T1000 (cell line): ENCODE measurements at places on chromosomes 12 and 14.

- DNase-seq = peak; percentile 33
These were observed 16.0 kb upstream of the ZFP36L1 start for GRCh38 chr14:68808696-68809480.

DNA sequence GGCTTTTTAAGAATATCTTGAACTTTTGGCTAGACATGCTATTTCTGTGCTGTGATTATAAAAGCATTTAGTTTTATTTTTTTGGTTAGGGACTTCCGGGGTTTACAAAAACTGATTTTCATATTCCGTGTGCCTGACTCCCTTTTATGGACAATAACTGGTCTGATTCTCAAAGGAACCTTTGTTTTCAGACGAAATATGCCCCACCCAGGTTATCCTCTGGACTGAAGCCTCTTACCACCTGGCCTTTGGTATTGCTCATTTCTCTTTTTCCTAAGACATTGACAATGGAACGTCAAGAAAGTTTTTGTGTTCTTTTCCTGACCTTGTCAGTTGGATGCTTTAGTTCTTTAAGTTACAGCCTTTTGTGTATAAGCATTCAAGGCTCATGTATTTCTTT is 10.8 kb downstream of the TIGAR start:
- no peak for DNase-seq

DNA sequence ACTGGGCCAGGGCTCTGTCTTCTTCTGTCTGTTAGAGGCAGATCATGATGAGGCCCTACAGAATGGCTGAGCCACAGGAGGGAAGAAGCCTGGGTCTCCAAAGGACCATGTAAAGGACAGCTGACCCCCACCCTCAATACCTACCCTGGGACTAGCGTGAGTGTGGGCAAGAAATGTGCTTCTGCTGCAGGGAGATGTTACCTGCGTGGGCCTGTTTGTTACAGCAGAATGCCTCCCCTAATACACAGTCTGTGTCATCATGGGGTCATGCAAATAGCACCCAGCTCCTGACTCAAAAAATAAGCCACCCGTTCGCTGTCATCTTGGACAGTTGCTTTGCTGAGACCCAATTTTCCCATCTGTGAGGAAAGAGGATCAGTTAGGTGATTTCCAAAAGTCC is 90.6 kb downstream of the CALM1 start:
- DNase-seq = no peak

DNA sequence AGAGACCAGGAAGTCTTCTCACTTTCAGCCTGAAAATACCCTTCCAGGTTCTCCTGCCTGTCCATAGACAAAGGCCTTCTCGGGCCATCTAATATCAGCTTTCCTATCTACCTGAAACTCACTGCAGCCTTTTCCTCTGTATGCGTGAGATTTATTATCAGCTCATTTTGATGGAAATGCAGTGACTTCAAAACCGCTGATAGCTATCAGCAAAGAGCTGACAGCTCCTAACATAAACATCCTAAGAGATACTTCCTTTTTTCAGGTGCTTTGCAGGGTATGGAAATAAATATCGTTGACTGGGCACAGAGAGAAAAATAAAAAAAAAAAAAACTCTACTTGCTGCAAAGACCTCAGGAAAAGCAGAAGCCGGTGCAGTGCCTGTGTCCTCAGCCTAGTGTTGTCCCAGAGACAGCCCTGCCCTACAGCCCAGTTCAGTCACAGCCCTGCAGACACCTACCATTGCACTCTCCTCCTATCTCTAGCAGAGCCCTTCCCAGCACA is 215.0 kb upstream of the EGLN3 start:
- DNase-seq = no peak

DNA sequence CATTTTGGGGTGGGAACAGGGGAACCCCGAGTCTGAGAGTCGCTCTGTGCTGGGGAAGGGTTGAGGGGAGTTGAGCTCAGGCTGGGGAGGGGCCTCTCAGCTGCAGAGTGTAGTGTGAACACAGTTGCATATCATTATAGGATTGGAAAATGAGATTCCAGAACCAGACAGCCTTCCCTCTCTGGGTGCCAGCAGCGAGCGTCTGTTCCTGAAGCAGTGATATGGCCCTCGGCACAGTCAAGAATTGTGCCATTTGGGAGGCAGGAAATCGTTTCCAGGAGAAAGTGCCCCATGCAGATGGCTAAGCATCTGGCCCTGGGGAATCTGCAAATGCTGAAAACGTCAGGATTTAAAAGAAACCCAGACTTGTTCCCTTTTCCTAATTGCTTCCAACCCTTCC is 70.4 kb upstream of the SFSWAP start:
- DNase-seq = no peak

DNA sequence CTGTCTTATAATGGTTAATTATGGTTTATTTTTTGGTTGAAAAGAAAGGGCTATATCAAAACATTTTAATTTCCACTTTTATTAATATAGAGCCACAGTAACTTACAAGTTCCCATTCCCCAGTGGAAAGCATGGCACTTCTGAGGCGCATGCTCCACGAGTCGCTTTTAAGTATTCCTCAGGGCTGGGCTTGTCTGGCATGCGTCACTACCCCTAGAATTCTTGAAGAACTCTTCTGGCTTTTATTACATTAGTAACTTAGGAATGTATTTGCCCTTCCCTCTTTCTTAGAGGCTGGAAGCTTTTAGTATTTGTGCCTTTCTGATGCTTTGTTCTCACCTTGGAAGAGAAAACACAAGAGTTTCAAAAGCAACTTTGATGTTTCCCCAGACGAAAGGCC is 81.1 kb downstream of the ESR2 start:
- DNase-seq = no peak

GRCh38 chr12:11702959-11703358 is 53.5 kb downstream of the ETV6 start:
- no peak for DNase-seq

DNA sequence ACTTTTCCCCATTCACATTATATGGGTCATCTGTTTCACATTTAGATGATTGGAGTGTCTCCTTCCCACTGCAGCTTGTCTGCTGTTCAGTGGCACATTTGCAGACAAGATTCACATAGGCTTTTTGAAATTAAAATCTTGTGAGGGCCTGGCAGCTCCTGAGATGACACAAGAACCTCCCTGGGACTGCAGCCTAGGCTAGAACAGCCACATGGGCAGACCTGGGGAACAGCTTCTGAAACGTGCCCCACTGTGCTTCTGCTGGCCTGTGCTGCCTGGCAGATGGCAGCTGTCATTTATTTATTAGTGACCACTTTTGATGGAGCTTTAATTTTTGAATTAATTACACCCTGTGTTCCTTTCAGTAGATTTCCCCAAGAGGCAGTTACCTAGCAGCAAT is 137.4 kb downstream of the GRIP1 start:
- DNase-seq = no peak

DNA sequence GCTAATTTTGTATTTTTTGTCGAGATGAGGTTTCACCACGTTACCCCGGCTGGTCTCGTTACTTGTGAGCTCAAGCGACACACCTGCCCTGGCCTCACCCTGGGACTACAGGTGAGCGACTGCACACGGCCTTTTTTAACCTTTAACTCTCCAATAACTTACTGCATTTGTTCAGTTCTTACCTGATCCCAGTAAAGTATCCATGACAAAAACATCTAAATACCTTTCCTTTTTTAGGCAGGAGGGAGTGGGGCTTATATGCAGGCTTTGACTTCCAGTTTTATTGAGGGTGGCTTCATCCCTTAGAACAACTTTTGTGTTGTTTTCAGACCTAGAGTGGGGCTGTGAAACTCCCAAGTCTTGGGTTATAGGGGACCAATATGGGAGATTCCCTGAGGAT is 68.3 kb downstream of the DENND5B start:
- DNase-seq = no peak

GRCh38 chr12:131672311-131672940 is 38.5 kb upstream of the SFSWAP start:
- DNase-seq = no peak

GRCh38 chr12:8860165-8860961 is 37.9 kb downstream of the A2ML1 start:
- DNase-seq = no peak

- DNase-seq = no peak
These were observed 6.9 kb downstream of the RTRAF start for GRCh38 chr14:51996148-51996746.

GRCh38 chr12:98612696-98613334 is 19.3 kb downstream of the SLC25A3 start:
- no peak for DNase-seq

- no peak for DNase-seq
These were observed 118.6 kb downstream of the LMNTD1 start for GRCh38 chr12:25434515-25434914.
